Activated CD4-positive, alpha-beta T cell treated with anti-CD3 and anti-CD28 coated beads, Interleukin-2, amount 50 U/mL, for 24 hours (primary cell): ENCODE measurements at places on chromosomes 5 and 9.

- no peak for DNase-seq
Measured at GRCh38 chr5:140348104-140348503, 1.7 kb upstream of the HBEGF start.

- DNase-seq, result no peak
Measured at GRCh38 chr5:172533058-172533398, 78.7 kb upstream of the SH3PXD2B start.

DNA sequence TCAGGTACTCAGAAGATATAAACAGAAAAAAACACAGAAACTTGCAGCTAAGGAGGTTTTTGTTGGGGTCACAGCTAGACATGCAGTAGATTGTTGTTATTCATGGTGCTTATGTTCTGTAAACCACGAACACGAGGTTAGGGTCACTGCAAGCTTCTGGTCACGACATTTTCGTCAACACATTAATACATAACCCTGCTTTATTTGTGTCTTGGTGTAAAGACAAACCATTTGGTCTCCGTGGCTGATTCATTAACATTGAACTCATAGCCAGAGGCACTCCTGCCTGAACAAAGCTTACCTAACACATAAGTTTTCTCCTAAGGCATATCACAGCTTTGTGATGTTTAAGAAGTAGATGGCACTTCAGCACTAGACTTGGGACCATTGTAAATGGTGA lies 16.9 kb downstream of the TEK start:
- DNase-seq, result no peak

DNA sequence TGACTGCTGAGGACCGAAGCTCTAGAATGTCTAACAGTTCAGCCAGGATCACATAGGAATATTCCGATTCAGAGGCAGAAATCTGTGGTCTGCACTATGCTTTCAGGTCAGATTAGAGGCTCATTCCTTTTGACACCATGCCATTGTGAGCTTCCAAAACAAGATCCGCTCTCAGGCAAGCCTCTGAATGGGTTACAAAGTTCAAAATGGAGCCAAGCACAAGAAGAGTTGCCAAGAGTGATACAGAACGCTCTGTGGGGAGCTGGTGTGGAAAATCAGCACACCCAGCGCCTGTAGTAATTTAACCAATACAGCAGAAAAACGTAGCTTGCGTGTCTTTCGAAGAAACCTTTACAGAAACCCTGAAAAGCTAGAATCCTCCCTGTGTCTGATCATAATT lies 33.3 kb upstream of the FAT2 start:
- no peak for DNase-seq

DNA sequence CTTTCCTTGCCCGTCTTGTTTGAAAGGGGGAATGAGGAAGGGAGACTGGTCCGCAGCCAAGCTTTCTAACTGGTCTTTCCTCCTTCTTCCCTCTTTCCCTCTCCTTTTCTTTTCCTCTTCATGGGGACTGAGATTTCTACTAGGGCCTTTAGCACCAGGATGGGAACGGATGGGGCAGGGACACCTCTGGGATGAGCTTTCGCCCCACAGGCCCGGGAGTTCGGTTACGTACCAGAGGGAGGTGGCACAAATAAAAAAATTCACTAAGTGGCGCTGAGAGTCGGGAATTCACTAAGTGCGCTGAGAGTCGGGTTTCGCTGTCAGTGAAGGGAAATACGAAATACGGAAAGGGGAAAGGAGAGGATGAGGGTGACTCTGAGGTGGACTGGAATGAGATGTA lies 21.6 kb downstream of the BTNL9 start:
- no peak for DNase-seq

GRCh38 chr5:4630031-4630430 lies 510.1 kb upstream of the ADAMTS16 start:
- DNase-seq, result no peak

DNA sequence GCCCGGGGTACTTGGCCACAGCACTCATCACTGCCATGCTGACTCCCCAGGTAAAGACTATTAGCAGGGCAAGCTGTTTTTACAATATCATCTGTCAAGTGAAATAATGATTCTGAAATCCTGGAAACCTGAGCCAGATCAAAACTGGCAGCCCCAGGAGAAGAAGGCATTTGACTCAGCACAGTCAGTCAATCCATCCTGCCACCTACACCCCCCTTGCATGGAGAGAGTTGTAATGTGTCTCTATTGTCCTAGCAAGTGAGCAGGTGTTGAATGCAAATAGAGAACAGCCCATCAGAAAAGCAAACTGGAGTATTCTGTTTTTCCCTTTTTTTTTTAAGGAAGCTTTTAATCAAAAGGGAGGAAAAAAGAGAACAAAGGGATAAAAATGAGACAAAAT lies 291.2 kb downstream of the BRINP1 start:
- no peak for DNase-seq

GRCh38 chr5:75510836-75511434 lies 494 bp downstream of the CERT1 start:
- no peak for DNase-seq

GRCh38 chr9:8825585-8826147 lies 1026.1 kb upstream of the DMAC1 start:
- no peak for DNase-seq
